ENCODE measurements at places on chromosomes 5 and 9. TPM values are rescaled to one million over a fixed set of nuclear protein-coding genes. Genes with fewer than 3 reads are reported as not detected.

DNA sequence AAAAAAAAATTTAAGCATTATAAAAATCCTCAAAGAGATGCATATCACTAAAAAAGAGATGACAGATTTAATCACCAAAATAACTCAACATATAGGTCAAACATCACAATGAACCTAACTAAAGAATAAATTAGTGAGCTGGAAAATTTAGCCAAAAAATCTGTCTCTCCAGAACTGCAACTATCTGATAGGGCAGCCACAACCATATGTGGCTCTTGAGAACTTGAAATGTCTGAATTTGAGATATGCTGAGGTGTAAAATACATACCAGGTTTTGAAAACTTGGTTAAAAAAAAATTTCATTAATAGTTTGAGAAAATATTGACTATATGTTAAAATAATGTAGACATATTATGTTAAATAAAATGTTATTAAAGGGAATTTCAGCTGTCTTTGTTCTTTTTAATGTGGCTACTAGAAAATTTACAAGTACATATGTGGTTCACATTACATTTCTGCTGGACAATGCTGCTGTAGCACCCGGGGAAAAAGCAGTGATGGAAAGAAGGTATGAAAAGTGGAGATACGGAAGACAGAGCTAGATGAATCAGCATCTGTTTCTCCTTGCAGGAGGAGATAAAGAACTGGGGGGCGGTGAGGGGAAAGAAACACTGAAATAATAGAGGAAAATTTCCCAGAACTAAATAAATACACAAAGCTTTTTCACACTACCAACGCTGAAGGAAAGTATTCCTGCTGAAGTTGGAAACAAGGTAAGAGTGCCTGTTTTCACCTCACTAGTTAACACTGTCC, 66.1 kb downstream of the DCP2 start:
- no peak for DNase-seq

DNA sequence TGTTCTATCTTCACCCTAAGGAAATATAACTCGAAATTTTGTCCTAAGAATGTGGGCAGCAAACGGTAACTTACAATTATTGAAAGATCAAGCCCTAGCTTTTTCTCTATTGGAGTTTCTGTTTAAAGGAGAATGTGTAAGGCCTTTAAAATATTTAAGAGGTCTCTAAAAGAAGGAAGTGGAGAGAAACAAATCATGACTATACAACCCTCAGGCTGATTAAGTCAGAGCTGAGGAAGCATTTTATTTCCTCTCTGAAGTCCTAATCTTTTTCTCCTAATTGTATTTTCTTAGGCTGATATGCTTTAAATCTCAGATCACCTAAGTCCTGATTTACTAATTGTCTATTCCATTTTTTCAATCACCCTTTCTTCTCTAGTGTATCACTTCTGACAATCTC, 1708.8 kb upstream of the C9orf72 start:
- DNase-seq, result no peak

DNA sequence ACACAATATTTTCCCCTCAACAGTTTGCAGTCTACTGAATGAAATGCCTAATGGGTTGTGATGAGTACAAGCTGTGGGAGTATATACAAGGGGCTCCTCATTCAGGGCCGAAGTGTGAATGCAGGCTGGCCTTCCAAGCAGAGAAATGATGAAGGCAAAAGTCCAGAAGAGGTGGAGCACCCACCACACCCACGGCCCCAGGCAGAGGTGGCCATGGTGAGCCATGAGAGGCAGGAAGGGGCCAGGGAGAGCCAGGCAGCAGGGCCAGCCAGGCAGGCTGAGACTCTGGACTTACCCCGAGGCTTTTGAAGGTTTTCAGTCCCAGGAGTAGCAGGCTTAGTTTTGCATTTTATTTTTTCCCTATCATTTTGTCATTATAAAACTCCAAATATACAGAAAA, 218.1 kb downstream of the AUH start:
- DNase-seq, result no peak

- DNase-seq, result no peak
Measured at GRCh38 chr9:24816006-24816405, 270.3 kb upstream of the IZUMO3 start.

- DNase-seq, result no peak
Measured at GRCh38 chr5:14915291-14915952, 43.8 kb upstream of the ANKH start.

DNA sequence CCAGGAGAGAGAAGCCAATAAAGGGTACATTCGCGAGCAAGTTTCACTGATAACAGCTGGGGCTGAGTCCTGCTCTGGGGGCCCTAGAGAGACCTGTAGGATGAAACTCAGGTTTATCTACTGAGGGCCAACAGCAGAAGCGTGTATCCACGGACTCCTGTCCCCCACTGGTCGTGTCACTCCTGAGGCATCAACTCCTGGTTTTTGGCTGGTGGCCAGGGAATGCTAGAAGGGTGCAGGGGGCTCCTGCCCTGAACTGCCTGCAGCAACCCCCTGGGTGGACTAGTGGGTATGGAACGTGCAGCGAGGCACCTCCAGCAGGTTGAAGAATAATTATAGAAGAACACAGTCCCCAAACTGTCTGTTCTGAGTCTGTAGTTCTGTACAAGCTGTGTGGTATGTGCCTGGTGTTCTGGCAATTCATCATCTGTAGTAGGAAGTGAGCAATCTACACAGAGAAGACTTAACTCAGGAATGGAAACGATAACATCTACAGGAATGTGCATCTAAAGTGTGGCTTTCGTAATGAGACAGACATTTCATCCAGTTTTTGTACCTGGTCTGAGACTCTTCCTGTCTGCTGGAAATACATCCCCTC, 64.5 kb upstream of the GNA14 start:
- DNase-seq, result no peak

GRCh38 chr9:133999851-134000265, 7.7 kb upstream of the VAV2 start:
- DNase-seq, result no peak

PCDHGB3 gene
- 0.74 TPM for total RNA-seq

MARCOL gene
- not detected for total RNA-seq

SHOC1 gene
- total RNA-seq, result not detected

FAM153A gene
- total RNA-seq, result not detected

SV2C gene
- 0.06 TPM for total RNA-seq

PCSK1 gene
- 3.9 TPM for total RNA-seq
